ENCODE measurements at places on chromosomes 7 and 10.
A peak's percentile ranks its signal among the peaks of the same experiment; 100 is the strongest.

DNA sequence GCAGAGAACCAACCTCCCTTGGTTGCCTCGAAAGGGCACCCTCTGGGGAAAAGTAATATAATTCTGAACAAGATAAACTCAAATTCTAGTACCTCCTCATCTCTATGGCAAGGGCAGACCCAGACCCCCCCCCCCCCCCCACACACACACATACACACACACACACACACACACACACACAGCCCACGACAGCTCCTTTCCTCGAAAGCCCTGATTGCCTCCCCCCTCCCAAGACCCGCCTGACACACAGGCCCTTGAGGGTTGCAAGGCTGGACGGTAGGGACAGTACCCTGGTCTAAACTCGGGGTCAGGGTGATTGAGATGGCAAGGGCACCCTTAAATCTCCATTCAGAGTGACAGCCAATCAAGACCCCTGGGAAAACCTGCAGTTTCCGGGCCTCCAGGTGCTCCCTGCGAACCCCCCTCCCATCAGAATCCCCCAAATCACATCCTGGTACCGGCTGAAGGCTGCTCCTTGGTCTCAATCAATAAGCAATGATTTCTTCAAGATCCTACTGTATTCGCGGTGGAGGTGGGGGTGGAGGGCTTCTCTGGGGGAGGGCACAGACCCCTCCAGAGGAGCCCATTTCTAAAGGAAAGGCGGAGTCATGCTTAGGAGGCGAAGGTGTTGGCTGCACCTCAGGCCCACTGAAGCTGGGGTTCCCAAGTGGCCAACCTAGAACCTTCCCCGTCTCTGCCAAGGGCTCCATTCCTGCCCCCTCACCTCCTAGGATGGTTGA, 100.7 kb downstream of the HIP1 start:
- DNase-seq: no peak

GRCh38 chr7:12712236-12712635, 24.8 kb downstream of the ARL4A start:
- DNase-seq: no peak

DNA sequence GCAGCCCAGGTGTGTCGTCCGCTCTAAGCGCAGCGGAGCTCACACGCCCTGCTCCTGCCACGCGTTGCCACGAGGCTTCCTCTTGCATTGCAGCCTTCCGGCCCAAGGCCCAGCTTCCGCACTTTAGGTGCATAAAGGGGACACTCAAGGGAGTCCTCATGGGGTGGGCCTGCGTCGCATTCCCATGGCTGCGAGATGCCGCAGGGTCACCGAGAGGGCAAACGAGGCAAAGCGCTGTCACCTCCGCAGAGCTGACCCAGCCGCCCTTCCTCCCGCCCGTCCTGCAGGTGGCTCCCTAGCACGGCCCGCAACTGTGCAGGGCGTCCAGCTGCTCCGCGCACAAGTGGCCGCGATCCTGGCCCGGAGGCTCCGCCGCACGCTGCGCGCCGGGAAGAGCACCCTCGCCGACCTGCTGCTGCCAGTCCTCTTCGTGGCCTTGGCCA, 283.5 kb downstream of the ABCA13 start:
- DNase-seq: no peak

DNA sequence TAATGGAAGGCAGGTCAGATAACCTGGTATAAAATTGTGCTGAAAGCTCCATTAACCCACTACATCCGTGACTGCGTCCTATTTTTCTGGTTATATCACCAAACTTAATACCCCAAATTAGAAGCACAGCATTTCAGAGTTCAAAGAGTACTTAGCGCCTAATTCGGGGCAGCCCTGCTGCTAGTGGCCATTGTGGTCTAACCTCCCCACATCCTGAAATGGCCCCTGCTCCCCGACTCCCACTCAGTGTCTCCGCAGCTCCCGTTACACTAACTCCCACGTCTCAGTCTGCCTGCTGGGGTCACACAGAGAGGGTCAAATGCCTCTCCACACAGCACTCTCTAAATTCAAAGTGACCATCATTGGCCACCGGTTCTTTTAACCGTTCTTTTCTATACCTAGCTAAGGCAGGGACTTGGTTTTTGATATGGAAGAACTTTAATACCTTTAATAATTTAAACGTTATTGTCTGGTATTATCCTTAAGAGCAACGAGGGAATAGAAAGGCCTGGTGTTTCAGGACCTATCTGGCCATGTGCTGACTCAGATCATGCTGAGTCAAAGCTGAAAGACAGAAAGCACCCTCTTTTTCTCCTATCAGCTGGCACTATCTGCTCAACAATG, 117.1 kb downstream of the KMT2E start:
- no peak for DNase-seq

- DNase-seq: no peak
Measured at GRCh38 chr7:134875867-134876266, 96.4 kb downstream of the CALD1 start.

DNA sequence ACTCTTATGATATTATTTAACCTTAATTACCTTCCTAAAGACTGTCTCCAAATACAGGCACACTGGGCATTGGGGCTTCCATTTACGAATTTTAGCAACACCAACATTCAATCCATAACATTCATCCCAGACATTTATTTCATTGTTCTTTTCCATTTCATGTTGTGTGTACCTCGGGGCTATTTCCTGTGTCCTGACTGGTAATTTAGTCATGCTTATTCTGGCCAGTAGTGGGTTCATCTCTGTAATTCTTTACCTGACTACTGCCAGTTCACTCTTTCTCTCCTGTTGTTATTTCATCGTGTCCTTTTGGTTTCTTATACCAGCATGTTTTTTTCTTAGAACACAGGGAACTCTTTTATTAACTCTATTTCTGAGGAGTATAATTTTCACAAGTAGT, 225.7 kb downstream of the PLXDC2 start:
- no peak for DNase-seq

DNA sequence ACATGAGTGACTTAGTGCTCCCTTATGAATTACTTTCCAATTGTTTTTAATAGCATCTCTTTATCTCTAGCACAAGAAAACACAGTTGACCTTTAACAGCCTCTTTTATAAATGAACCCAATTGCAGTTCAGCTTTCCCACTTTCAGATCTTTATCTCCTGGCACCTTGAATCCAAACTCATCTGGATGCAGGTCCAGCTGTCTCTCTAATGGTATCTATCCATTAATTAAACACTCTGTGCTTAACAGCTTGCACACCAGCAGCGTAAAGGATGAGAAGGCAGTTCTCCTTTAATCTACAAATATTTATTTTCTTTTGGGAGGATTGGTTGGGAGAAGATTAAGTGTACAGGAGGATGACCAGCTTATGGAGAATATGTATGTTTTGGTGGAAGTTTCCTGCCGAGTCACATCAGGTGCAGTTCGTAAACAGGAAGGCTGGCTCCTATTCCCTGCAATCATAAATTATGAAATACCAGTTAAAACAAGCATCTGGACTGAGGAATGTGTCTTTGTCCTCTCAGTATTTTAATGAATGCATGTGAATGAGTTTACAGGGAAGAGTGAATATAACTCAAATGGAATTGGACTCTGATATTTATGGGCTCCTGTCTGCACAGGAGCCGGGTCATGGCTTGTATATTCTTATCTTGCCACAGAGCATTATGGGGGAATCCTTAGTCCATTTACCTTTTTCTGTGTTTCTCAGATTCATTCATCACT, 232.7 kb downstream of the PHF14 start:
- no peak for DNase-seq

DNA sequence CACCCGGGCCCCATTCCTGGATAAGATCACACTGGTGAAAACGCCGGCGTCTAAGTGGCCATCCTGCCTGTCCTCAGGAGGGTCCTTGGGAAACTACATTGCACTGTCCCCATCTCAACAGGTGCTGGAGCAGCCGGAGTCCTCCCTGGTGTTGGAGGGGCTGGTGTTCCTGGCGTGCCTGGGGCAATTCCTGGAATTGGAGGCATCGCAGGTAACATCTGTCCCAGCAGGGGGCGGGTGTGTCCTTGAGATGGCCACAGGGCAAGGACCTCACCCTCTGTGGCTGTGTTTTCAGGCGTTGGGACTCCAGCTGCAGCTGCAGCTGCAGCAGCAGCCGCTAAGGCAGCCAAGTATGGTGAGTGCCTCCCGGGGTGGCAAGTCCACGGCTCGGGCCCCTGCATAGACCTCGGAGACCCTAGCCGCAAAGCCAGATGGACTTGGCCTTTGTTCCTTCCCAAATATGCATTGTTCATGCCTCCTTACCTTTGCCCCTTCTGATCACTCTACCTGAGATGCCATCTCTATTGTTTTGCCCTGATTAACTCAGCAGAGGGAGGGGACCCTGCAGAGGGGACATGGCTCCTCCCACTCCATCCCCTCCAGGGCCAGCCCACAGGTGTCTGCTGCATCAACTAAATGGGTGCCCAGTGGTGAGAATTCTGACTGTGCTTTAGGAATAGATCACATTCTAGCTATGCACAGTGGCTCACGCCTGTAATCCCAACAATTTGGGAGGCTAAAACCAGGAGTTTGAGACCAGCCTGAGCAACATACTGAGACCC, 23.8 kb downstream of the ELN start:
- DNase-seq: no peak

- no peak for DNase-seq
Measured at GRCh38 chr10:29344073-29344820, 55.4 kb downstream of the LYZL1 start.

GRCh38 chr7:157910446-157910845, 573.6 kb downstream of the DNAJB6 start:
- DNase-seq: no peak

DNA sequence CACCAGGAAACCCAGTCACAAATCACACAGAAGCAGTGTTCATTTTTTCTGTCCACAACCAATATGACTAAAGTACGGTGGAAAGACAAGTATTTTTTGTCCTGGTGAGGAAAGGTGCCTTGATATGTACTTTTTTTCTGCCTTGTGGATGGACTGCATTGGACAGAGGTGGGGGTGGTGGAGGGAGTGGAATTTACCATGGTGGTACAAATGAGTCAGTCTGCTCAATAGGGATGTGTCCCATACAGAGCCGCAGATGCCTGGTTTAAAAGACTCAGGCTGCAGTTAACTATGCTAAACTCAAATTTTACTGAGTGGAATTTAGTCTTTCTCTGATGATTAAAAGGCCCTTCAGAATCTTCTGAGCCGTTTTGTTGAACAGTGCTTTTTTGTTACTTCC, 674.5 kb upstream of the GALNT17 start:
- DNase-seq: no peak

- DNase-seq: peak; percentile 36
Measured at GRCh38 chr10:77230194-77230593, 407.4 kb downstream of the KCNMA1 start.

GRCh38 chr10:115976342-115976741, 296.7 kb downstream of the GFRA1 start:
- DNase-seq: no peak

GRCh38 chr10:114356751-114357514, 47.4 kb downstream of the AFAP1L2 start:
- DNase-seq: no peak

DNA sequence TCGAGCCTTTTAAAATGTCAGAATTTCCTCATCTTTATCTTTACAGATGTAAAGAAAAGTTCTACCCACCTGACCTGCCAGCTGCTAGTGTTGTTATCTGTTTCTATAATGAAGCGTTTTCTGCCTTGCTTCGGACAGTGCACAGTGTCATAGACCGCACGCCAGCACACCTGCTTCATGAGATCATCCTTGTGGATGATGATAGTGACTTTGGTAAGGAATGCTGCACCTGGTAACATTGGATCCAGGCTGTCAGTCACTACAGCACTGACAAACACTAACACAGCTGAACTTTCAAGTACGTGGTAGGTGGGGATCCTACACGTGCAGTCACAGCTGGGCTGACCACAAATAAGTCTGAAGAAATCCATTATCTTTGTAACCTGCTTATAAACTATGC, 77.6 kb downstream of the GALNT11 start:
- DNase-seq: no peak

DNA sequence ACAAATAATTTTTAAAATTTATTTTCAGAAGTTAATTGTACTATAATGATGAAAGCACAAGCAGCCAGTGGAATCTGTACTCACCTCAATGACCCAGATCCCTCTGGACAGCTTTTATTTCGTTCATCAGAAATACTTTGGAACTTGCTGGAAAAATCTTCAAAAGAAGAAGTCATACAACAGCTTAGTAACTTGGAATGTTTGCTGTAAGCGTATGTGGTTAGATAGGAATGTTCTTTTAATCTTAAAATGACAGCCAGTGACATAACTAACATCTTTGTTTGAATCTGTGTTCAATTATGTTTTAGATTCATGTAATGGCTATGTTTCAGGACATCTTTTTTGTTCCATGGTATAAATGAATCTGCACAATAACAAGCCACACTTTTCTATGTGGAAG, 26.8 kb downstream of the CFAP69 start:
- DNase-seq: peak; percentile 24

GRCh38 chr10:5400468-5401240, 4.0 kb downstream of the TUBAL3 start:
- no peak for DNase-seq

GRCh38 chr10:31509989-31510388, 191.0 kb downstream of the ZEB1 start:
- no peak for DNase-seq

GRCh38 chr7:12872487-12872886, 185.1 kb downstream of the ARL4A start:
- DNase-seq: no peak

GRCh38 chr10:73906524-73907447, 4.1 kb upstream of the PLAU start:
- peak; percentile 96 for DNase-seq

DNA sequence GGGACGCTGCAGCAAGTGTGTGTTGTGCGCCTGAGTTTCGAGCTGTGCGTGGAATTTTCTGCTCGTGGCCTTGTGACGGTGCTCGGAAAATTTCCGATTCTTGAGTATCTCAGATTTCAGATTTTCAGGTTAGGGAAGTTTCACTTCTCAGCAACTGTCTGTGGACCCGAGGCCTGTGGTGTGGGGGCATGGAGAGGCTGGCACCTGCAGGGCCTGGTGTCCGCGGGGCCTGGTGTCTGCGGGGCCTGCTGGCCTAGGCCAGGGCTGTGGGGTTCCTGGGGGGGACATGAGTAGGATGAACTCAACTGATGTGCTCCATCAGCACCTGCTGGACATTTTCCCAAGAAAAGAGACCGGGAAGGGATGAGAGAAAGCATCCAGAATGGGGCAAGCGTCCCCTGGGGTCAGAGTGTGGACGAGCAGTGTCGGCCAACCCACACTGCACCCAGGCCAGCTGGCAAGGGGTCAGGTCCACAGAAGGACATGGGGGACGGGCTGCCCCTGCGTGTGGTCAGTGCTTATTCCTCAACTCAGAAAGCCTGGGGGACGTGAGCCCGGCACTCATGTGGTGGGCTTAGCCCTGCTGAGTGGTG, 31.3 kb upstream of the SHH start:
- DNase-seq: no peak

GRCh38 chr7:73858807-73859206, 2.2 kb upstream of the TMEM270 start:
- no peak for DNase-seq

DNA sequence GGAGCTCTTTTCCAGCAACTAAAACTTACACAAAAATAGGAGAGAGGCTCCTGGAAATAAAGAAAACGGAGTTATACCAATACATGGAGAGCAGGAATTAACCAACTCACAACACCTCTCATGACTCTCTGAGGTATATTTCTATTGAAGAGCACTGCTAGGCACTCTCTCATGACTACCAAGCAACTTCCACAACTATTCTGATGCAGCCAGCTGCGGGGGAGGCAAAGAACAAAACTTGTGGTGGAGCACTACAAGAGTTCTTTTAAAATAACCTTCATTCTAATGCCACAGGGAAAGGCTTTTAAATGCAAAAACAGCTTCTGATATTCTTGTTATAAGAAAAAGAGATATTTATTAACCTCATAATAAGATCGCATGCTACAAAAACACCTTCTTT, 140.7 kb downstream of the SLC25A13 start:
- no peak for DNase-seq
